ENCODE measurements at places on chromosomes 7 and 10.

- no peak for DNase-seq
Observed at GRCh38 chr10:15068802-15069201, 19.8 kb downstream of the ACBD7 start.

DNA sequence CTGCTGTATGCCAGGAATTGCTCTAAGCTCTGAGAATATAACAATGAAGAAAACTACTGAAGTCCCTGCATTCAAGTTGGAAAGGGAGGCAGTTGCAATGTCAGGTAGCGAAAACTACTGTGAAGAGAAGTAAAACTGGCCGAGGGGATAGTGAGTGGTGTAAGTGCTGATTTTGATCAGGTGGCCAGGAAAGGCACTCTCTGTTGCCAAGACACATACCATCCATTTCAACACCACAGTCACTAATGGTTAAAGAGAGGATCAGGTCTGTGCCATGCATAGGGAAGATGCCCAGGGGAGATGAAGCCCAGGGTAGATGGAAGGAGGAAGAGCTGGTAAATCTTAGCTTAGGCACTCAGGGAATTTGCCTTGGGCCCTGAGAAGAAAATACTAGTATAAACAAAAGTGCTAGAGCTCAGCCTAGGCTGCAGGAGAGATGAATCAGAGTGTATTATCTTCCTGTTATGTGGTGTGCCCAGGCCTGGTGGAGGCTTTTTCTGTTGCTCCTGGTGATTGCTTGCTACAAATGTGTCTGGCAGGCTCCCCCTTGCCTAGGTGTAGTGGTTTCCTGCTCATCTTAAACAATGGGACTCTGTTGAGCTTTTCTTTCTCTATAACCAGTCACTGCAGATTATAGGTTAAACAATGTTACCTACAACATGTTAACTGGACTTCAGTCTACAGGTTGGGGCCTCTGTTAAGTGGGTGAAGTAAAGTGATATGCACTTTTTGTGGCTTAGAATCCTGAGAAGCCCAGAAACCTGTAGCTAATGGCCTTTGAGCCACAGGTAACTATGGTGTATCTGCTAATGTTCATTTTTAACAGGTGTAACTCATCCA is 125.5 kb downstream of the LRRC4 start:
- peak; percentile 5 for DNase-seq

- no peak for DNase-seq
Observed at GRCh38 chr10:21487416-21488180, 37.9 kb downstream of the SKIDA1 start.

- no peak for DNase-seq
Observed at GRCh38 chr10:9786101-9786500, 1231.6 kb upstream of the CELF2 start.

DNA sequence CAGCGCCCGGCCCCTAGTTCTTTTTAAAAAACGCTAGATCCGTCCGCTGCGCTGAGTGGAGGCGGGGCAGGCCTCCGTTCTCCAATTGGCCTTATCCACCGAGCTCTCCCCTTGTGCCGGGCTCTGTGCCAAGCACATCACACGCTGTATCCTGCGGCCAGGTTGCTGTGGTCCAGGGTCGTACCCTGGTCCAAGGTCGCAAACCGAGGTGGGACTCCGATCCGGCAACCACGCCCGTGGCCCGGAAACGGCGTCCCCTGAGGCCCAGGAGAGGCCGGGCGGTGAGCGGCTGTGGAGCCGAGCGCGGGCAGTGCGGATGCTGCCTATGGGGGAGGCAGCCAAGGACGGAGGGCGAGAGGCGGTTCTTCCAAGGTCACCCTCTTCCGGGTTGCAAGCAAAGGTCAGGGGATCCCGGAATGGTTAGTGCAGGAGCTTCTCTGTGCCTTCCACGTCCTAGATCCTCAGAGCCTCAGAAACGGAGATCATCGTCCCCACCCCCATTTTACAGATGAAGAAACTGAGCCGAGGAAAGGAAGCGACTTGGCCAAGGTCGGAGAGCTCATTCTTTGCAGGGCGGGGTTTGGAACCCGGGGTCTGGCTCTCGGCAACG is 72.4 kb upstream of the LRRC4 start:
- no peak for DNase-seq
